Esophagus muscularis mucosa (tissue), 4 donors: ENCODE measurements at places on chromosomes 7 and 10.
A peak's percentile ranks its signal among the peaks of the same experiment; 100 is the strongest.

GRCh38 chr10:111999205-111999914, 184.2 kb downstream of the GPAM start:
- H3K36me3 ChIP-seq, result no peaks in the 10 kb centered on the region
- H3K4me1 ChIP-seq, result no peaks in the 10 kb centered on the region
- no peak overlapping the region for H3K27ac ChIP-seq

GRCh38 chr7:93836116-93836515, 54.4 kb downstream of the TFPI2 start:
- no peaks in the 10 kb centered on the region for H3K27me3 ChIP-seq
- no peak overlapping the region for H3K4me3 ChIP-seq
- H3K36me3 ChIP-seq, result no peaks in the 10 kb centered on the region

DNA sequence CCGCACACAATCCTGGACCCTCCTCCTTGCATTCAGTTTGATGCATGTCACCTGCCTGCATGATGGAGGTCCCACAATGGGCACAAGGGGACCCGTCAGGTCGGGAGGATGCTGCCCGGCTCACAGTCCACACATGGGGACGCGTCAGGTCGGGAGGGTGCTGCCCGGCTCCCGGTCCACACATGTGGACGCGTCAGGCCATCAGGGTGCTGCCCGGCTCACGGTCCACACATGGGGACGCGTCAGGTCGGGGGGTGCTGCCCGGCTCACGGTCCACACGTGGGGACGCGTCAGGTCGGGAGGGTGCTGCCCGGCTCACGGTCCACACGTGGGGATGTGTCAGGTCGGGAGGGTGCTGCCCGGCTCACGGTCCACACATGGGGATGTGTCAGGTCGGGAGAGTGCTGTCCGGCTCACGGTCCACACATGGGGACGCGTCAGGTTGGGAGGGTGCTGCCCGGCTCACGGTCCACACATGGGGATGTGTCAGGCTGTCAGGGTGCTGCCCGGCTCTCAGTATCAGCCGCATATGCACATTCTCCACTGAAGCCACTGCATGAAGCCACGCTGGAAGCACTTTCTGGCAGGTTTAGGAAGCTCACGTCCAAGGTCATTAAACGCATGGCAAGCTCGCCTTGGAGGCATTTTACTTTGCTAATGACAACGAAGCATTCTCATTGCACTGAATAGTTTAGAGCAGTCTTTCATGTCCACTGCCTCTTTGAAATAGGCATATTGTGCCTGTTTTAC, 50.3 kb downstream of the DIP2C start:
- no peaks in the 10 kb centered on the region for H3K27me3 ChIP-seq
- peaks cover 63% of the 10 kb centered on the region for H3K4me1 ChIP-seq
- no peaks in the 10 kb centered on the region for H3K36me3 ChIP-seq
- DNase-seq, result no peak
- no peak overlapping the region for H3K27ac ChIP-seq

DNA sequence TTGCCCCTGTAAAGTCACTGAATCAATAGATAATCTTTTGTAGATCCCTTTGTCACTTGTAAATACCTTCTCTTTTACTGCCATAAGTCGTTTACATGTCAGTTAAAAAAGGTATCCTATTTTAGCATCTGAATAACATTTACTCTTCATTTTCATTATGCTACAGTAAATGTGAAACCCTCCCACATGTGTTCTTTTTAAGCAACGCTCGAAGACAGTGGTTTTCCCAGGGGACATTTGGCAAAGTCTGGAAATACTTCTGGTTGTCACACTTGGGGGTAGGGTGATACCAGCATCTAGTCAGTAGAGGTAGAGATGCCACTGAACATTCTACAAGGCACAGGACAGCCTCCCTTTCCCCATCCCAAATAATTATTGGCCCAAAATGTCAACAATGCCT, 23.7 kb downstream of the ATAD1 start:
- no peak overlapping the region for H3K27ac ChIP-seq
- no peak for DNase-seq
- no peak overlapping the region for H3K4me3 ChIP-seq
- H3K27me3 ChIP-seq, result no peaks in the 10 kb centered on the region

DNA sequence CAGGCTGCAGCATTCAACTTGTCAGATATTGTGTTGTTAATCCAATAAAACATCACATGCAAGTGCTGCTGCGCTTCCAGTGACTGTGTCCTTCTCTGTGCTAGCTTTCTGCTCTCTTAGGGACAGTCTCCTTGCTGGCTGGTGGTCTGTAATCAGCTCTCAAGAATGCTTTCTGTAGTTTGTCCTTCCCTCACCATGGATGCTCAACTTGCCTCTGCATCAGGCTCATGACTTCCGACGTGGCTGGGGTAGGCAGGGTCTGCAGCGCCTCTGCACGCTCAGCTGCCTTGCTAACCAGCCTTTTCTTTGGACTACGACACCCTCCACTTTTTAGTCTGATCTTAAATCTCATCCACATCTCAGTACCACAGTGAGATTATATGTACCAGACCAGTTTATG, 58.3 kb downstream of the MMRN2 start:
- peaks cover 37% of the 10 kb centered on the region for H3K36me3 ChIP-seq
- peak overlapping the region; percentile 62 for H3K27ac ChIP-seq
- no peak overlapping the region for H3K4me3 ChIP-seq
- peak; percentile 79 for DNase-seq

- no peaks in the 10 kb centered on the region for H3K36me3 ChIP-seq
- H3K27me3 ChIP-seq, result no peaks in the 10 kb centered on the region
- no peaks in the 10 kb centered on the region for H3K4me1 ChIP-seq
- no peak overlapping the region for H3K4me3 ChIP-seq
Observed at GRCh38 chr7:31104361-31105255, 52.5 kb downstream of the ADCYAP1R1 start.

- DNase-seq, result no peak
Observed at GRCh38 chr7:108222236-108222892, 92.2 kb upstream of the LAMB4 start.

GRCh38 chr10:120961795-120962755, 110.9 kb downstream of the WDR11 start:
- no peaks in the 10 kb centered on the region for H3K27me3 ChIP-seq
- H3K4me1 ChIP-seq, result peaks cover 6% of the 10 kb centered on the region
- no peaks in the 10 kb centered on the region for H3K36me3 ChIP-seq
- no peak for DNase-seq

- H3K4me3 ChIP-seq, result peak overlapping the region; percentile 5
- H3K4me1 ChIP-seq, result peaks cover 22% of the 10 kb centered on the region
- DNase-seq, result peak; percentile 93
- H3K36me3 ChIP-seq, result no peaks in the 10 kb centered on the region
- no peaks in the 10 kb centered on the region for H3K27me3 ChIP-seq
Observed at GRCh38 chr10:32139223-32140073, 83.2 kb upstream of the KIF5B start.

DNA sequence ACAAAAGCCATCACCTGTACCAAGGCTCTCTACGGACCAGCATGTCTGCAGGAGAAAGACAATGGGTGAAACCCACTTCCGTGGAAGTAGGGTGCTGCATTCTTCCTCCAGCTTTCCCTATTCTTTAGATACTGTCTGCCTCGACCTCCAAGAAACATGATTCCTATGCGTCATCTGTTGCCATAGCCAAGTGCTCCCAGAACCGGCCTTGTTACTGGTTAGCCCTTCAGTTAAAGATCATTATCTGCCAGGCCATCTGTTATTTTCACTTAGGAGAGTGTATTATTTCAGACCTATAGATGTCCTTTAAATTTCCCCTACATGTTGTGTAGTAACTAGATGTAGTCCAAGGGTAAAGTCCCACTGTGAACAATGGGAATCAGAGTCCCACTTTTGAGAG, 89.0 kb upstream of the KIAA1217 start:
- no peaks in the 10 kb centered on the region for H3K36me3 ChIP-seq
- no peaks in the 10 kb centered on the region for H3K27me3 ChIP-seq
- no peak for DNase-seq
- H3K27ac ChIP-seq, result no peak overlapping the region
- no peak overlapping the region for H3K4me3 ChIP-seq

DNA sequence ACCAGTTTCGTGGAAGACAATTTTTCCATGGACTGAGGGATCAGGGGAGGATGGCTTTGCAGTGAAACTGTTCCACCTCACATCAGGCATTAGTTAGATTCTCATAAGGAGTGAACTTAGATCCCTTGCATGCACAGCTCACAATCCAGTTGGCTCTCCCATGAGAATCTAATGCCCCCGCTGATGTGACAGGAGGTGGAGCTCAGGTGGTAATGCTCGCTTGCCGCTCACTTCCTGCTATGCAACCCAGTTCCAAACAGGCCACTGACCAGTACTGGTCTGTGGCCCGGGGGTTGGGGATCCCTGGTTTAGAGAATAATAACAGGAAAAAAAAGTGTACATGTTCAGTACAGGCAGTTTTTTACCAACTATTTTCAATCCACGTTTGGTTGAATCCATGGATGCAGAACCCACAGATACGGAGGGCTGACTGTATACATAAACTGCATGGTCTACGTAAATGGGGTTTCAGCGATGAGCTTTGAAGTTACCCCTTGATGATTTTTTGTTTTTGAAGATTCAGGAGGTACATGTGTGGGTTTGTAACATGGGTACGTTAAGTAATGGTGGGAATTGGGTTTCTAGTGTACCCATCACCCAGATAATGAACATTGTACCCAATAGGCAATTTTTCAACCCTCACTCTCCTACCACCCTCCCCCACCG, 24.5 kb downstream of the OGDH start:
- peaks cover 69% of the 10 kb centered on the region for H3K4me1 ChIP-seq
- H3K4me3 ChIP-seq, result no peak overlapping the region
- H3K27me3 ChIP-seq, result no peaks in the 10 kb centered on the region
- no peak for DNase-seq
- peak overlapping the region; percentile 69 for H3K27ac ChIP-seq
- peaks cover 17% of the 10 kb centered on the region for H3K36me3 ChIP-seq

DNA sequence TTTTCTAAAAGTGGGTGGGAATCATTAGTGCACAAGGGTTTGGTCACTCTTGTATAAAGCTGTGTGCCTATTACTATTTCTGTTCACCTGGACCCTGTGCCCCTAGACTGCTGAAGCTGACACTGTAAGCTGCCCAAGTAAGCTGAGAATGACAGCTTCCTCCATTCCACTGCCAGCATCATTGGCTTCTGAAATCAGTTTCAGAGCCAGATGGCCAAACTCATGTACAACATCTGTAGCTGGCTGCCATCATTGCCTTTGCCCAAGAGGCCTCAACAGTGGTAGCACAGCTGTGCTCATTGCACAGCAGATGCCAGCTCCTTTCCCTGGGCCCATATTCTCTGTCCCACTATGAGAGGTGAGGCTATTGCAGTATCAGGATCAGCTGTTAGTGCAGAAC, 165.7 kb downstream of the CPEB3 start:
- no peak for DNase-seq
- no peak overlapping the region for H3K4me3 ChIP-seq
- no peaks in the 10 kb centered on the region for H3K36me3 ChIP-seq
- H3K27me3 ChIP-seq, result no peaks in the 10 kb centered on the region
- H3K27ac ChIP-seq, result peak overlapping the region; percentile 71

DNA sequence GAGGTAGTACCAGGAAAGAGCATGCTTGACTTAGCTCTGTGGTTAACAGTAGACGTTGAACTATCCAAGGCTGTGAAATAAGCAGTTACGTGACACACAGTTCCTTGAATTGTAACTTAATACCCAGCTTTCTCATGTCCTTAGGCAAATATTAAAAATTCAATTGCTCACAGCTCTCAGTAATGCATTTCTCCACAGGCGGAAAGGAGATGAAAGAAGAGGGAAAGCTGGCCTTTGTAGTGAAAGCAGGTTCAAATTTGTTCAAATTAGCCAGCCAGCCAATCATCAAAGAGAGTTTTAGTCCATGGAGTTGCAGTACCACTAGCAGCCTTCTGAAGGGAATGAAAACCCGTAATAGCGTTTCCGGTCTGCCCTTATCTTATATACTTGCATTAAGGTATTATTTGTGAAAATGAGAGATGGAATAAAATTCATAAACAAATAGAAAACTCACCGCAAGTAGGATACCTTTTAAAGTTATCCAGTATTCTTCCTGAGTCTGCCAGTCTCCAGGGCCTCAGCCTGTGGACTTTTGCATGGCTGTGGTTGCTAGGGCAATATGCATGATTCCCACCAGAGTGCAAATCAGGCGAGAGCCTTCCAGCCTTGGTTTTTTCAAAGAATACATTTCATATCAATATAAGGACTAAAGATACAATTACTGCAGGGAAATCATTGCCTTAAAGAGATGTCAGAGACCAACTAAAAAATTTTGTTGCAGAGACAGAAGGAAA, 795.5 kb downstream of the TNS3 start:
- no peaks in the 10 kb centered on the region for H3K27me3 ChIP-seq
- no peaks in the 10 kb centered on the region for H3K36me3 ChIP-seq
- H3K27ac ChIP-seq, result no peak overlapping the region
- no peaks in the 10 kb centered on the region for H3K4me1 ChIP-seq
- DNase-seq, result no peak

DNA sequence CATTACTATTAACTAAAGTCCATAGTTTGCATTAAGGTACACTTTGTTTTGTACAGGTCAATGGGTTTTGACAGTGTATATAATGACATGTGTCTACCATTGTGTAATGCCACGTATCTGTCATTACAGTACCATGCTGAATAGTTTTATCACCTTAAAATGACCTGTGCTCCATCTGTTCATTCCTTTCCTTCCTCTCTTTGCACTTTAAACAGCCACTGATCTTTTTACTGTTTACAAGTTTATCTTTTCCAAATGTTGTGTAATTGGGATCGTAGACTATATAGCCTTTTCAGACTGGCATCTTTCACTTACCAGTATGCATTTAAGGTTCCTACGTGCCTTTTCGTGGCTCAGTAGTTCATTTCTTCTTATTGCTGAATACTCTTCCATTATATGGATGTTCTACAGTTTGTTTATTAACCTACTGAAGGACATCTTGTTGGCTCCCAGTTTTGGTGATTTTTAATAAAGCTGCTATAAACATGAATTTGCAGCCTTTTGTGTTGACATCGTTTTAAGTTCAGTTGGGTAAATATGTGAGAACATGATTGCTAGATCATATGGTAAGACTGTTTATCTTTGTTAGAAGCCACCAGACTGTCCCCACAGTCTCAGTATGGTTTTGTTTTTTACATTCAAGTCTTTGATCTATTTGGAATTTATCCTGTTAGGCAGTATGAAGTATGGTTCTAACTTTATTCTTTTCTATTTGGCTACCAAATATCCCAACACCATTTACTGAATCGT, 24.7 kb downstream of the STAM start:
- no peak overlapping the region for H3K27ac ChIP-seq
- no peaks in the 10 kb centered on the region for H3K36me3 ChIP-seq
- H3K27me3 ChIP-seq, result no peaks in the 10 kb centered on the region
- H3K4me3 ChIP-seq, result no peak overlapping the region

- H3K4me1 ChIP-seq, result peaks cover 6% of the 10 kb centered on the region
- peaks cover 14% of the 10 kb centered on the region for H3K27me3 ChIP-seq
- H3K27ac ChIP-seq, result no peak overlapping the region
- H3K36me3 ChIP-seq, result peaks cover 16% of the 10 kb centered on the region
Observed at GRCh38 chr10:133274751-133275683, 1.7 kb downstream of the ADAM8 start.

- DNase-seq, result no peak
- H3K27me3 ChIP-seq, result no peaks in the 10 kb centered on the region
- no peaks in the 10 kb centered on the region for H3K4me1 ChIP-seq
- H3K36me3 ChIP-seq, result no peaks in the 10 kb centered on the region
- H3K4me3 ChIP-seq, result no peak overlapping the region
- H3K27ac ChIP-seq, result no peak overlapping the region
Observed at GRCh38 chr10:56927701-56928100, 566.6 kb upstream of the ZWINT start.

- DNase-seq, result no peak
- H3K27me3 ChIP-seq, result no peaks in the 10 kb centered on the region
- no peaks in the 10 kb centered on the region for H3K4me1 ChIP-seq
- H3K4me3 ChIP-seq, result no peak overlapping the region
Observed at GRCh38 chr7:149300620-149301285, 38.8 kb downstream of the ZNF783 start.
